ENCODE measurements at places on chromosomes 7 and 10.

DNA sequence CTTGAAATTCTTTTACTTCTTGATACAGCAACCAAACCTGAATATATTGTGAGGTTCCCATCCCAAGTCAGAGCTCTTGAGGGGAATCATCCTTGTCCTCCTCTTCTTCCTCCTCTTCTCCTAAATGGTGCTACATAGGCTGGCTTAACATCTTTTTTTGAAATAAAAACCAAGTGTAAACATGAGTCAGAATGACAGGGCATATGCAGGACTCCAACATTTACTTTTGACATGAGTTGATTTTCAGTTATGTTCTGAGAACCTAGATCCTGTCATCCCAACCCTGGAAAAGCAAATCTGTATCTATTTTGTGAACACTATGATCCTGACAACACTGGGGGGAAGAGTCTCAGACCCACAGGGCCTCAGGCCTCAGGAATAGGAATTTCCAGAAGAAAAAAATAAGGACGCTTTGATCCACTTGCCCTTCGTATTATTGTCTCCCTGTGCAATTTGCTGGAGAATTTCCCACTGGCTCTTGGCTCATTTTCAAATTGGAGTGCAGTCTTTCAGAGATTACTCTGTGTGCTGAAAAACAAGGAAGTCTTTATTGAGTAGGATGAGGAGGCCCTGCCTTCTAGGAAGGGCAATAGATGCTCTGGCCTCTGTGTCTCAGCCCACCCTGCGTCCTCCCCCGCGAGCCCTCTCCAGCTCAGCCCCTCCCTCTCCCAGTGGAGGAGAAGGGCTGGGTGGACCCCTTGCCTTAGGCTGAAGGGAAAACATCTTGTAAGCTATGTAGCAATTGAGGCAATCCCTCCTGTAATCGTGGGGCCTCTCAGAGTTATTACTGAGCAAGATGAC, 121.6 kb downstream of the CREB5 start:
- DNase-seq, result no peak

- no peak for DNase-seq
Measured at GRCh38 chr7:37675749-37676148, 7.8 kb upstream of the GPR141 start.

DNA sequence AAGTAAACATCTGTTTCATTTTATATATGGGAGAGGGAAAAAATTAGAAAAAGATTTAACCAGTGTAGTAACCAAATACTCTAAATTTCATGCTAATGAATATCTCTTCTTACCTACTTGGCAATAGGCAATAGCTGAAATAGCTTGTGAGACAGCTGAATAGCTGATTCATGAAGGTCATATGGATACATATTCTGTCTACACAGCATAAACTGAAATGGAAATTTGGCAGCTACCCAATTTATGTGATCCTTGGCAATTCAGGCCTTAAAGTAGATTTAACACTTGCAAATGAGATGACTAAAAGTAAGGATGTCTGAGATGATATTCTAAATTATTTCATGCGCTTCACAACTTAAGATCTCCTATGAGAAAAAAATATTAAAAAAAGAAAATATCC, 261.2 kb upstream of the SEMA3A start:
- DNase-seq, result no peak

GRCh38 chr7:140726281-140726680, 29.8 kb downstream of the NDUFB2 start:
- DNase-seq, result no peak

- DNase-seq, result no peak
Measured at GRCh38 chr7:43694399-43694748, 34.9 kb downstream of the COA1 start.

GRCh38 chr7:95584769-95585425, 11.4 kb downstream of the PDK4 start:
- DNase-seq, result no peak

DNA sequence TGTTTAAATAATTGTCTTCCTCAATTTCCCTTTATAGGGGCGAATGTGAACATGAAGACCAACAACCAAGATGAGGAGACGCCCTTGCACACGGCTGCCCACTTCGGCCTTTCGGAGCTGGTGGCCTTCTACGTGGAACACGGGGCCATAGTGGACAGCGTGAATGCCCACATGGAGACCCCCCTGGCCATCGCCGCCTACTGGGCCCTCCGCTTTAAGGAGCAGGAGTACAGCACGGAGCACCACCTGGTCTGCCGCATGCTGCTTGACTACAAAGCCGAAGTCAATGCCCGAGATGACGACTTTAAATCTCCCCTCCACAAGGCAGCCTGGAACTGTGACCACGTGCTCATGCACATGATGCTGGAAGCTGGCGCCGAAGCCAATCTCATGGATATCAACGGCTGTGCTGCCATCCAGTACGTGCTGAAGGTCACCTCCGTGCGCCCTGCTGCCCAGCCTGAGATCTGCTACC, 42.1 kb downstream of the ASB4 start:
- DNase-seq, result no peak

DNA sequence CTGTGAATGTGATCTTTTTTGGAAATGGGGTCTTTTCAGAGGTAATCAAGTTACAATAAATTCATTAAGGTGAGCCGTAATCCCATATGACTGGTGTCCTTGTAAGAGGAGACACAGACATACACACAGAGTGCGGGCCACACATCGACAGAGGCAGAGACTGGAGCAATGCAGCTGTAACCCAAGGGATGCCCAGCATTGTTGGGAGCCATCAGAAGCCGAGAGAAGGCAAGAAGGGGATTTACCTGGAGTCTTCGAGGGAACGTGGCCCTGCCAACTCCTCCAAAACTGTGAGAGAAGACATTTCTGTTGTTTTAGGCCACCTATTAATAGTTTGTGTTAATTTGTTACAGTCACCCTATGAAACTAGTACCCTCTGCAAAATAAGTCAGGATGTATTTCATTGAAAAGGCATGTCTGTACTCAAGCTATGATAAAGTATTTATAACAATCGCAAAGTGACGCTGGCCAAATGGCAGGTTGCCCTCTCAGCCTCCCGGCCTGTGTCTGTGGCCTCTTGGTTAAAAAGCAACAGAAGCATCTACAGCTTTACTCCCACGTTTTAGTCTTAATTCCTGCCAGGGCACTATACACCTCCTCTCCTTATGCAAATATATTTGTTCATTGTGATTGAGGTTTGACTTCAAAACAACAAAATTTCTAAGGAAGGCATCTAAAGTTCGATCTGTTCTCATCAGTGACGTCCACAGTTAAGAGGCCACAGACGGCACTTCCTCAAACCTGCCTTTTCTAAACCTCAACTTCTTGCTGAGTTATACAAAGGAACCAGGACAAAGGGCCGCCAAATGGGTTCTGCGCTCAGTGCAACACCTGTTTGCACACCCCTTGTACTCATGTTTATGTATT, 46.8 kb downstream of the HIPK2 start:
- DNase-seq, result peak; percentile 26
